ENCODE measurements at places on chromosomes 16 and 17.
A peak's percentile ranks its signal among the peaks of the same experiment; 100 is the strongest.

DNA sequence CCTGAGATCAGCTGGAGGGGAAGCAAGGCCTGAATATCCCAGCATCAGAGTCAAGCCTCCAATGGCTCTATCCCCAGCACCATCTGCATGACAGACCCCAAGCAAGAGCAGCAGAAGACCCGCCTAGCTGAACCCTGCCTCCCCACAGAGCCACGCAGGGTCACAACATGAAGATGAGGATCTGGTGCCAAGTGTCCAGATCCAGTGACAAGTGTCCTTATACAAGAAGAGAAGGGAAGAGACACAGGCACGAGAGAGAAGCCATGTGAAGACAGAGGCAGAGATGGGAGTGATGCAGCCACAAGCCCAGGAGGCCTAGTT is 28.9 kb downstream of the TNFRSF13B start:
- no peak for DNase-seq

GRCh38 chr16:4339909-4340308 is 11.2 kb downstream of the PAM16 start:
- no peak for DNase-seq

DNA sequence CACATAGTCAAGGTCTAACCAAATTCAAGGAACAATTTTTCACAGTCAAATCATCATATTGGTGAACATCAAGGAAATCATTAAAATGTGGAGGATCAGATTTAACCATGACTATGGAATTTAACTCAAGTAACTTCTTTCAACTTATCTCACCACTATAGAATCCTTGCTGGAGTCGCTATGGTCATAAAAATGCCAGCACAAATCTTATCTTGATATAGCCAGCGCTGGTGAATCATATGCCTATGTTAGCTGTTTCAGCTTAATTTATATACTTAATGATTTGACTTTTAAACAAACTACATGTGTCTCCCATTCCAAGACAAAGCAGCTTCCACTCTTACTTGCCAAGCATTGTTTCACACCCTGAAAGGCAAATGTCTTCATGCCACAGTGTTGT is 416.4 kb downstream of the CDH11 start:
- DNase-seq = no peak

- peak; percentile 58 for DNase-seq
Measured at GRCh38 chr16:88812513-88813268, 963 bp upstream of the APRT start.

GRCh38 chr16:87947356-87948118 is 3.7 kb upstream of the BANP start:
- no peak for DNase-seq

DNA sequence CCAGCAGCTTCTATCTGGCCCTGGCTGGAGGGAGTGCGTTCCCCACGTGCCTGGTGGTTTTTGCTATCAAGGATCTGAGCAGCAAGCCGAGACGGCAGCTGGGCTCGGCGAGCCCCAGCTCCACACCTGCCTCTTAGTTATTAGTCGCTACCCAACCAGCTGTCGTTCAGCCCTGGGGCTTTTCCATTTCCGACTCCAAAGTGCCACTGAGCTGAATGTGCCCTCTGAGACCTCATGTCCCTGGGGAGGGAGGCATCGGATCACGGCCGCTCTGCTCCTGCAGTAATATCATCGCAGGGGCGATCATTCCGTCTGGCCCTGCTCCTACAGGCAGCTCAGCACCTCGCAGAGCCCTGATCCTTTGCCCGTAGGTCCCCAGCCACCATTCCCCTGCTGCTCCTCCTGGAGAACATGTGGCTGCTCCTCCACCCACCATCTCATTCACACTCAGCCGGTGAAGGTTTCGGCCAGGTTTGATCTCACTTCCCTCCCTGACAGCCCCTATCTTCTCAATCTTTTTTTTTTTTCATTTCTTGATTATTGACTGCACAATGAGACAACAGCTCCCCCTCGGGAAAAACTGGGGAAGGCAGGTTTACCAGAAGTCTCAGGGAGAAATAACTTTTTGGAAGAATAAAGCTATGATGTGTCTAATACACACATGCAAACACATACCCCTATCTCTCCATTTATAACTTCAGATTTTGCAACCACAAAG is 86.7 kb downstream of the ZFHX3 start:
- DNase-seq = no peak

DNA sequence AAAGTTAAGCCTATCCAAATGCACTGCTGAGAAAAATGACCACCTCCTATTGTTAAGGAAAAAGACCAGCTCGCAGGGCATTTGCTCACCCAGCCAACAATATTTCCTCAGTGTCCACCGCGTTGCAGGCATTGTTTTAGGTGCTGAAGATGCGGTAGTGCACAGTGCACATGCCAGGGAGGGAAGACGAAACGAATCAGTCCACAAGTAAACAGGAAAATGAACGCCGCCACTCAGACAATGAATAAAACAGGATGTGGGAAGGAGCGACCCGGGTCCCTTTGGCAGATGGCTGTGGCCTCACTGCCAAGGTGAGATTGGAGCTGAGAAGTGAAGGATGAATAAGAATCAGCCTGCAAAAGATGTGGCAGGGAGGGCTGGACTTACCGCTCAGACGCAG is 249.2 kb downstream of the FOXL1 start:
- DNase-seq = no peak

DNA sequence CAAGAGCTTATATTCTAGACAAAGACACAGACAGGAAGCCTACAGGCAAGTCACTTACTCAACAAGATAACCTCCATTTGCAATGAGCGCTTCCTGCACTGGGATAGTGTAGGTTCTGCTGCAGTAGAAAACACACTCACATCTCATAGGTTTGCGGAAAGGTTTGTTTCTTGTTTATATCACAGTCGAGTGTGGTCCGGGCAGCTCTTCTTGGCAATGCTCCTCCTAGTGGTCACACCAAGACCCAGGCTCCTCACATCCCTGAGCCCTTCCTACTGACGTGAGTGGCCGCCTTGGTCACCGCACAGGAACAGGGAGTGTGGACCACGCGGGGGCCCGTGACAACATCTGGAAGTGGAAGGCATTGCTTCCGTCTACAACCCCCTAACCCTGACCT is 48.0 kb upstream of the RBFOX3 start:
- peak; percentile 10 for DNase-seq

DNA sequence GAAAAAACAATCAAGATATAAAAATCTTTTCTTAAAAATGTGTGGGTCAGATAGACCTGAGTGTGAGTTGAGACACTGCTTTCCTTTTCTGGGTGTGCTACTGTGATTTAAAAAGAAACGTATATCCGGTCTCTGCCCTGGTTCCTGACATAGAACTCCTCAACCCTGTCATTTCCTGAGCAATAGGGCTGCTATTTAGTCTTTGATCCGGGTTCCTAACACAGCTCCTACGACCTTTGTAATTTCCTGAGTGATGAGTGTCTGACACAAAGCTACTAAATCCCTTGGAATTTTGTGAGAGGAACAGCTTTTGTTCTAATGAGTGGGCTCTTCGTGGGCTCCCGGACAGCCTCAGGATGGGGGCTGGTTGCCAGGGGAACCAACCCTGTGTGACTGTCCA is 93.9 kb upstream of the FA2H start:
- peak; percentile 24 for DNase-seq
